ENCODE measurements at places on chromosomes 13 and 19. TPM values are rescaled to one million over a fixed set of nuclear protein-coding genes. Genes with fewer than 3 reads are reported as not detected.
A peak's percentile ranks its signal among the peaks of the same experiment; 100 is the strongest.

- peak; percentile 20 for DNase-seq
Measured at GRCh38 chr13:68810660-68811059, 1297.0 kb upstream of the ATXN8OS start.

DNA sequence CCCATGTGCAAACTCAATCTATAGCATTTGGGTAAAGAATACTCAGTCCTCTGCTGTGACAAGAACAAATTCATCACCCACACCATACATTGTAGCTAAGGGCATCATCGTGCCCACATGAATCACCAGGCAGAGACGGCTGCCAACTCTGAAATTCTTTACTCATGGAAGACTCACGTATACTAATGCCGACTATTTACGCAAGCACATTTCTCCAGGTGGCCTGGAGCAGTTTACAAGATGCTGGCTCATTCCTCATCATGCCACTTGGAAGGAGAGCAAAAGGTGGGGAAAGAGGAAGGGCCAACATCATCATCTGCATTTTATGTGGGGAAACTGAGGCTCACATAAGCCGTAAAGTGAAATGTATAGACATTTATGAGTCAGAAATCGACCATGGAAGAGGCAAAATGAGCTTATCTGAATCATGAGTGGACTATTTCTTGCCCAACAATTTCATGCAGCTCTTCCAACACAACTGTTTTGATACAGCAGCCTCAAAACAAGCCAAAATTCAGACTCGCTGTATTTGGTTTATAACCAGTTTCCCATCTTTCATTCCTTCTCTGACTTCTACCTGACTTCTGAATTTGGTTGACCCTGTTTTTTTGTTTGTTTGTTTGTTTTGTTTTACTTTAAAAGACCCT is 213.9 kb upstream of the SERP2 start:
- DNase-seq: no peak

DNA sequence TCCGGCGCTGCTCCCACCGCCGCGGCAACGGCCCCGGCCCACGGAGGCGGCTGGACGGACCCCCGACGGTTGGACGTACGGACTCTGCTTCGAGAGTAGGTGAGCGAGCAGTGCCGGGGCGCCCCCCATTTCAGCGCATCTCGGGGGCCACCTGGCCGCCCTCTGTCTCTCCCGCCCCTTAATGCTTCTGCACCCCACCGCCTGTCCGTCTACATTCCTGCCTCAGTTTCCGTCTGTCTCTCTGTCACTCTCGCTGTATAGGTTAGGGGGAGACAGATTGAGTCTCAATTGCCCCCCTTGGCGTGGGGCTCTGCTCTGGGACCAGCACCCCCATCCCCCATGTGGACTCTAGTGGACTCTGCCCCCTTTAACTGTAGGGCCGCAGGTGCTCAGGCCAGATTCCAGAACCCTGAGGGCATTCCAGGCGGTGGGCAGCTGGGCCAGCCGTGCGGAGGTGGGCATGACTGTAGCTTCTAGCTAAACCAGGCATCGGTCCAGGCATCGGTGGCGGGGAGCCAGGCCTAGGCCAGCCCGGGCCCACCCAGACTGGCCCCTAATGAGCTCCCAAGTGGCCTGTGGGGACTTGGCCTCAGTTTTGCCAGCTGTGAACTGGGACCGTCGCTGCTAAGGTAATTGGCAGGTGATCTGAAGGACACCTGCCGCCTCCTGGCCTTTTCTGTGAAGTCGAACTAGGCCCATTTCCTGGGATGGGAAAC is 373 bp downstream of the TNFAIP8L1 start:
- DNase-seq: no peak

DNA sequence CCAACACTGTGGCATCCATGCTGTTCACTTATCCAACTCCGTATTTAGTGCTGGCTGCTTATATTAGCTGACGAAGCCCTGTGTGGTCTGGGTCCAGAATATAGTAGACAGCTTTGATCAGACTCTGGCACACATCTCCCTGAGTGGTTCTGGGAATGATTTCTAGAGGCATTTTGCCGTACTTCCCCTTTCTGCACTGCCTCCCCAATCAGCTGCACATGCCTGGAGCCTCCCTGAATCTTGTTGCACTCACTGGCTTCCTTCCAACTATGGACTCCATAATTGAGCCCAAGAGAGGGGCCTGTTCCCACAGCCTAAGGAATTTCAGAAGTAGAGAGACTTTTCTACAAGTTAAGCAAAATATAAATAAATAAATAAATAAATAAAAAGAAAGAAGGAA is 30.4 kb upstream of the PCDH8 start:
- DNase-seq: peak; percentile 55

DNA sequence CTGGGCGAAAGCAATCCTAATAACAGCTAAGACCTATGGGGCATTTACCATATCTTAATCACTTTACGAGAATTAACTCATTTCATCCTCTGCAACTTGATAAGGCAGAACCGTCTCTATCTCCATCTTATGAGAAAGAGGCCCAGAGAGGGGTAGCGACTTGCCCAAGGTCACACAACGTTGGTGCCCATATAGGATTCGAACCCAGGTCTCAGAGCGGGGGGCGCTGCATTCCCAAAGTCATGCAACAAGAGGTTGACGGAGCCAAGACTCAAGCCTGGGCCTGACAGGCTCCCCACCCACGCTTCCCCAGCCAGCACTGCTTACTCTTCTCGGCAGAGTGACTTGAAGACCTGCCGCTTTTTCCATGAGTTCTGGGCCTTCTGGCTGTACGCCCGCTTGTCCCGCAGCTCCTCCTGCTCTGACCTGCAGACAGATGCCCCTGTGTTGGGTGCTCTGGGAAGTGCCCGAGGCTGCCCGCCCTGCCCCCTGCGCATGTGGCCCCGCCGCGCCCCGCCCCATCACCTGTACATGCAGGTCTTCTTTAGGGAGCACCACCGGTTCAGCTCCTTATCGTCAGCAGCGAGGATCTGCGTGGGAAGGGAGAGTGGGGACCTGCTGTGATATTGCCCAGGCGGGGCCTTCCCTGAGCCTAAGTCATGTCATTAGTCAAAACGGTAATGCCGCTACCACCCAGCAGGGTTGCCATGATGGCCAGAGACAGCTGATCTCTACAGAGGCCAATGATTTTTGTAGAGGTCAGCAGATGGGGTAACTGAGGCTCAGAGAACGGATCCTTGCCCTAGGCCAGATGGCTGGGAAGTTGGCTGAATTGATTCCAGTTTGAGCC is 10.8 kb downstream of the KRI1 start:
- DNase-seq: no peak

- DNase-seq: peak; percentile 63
Measured at GRCh38 chr13:94712812-94713560, 641 bp upstream of the SOX21 start.

GRCh38 chr13:33352526-33352925 is 67.0 kb upstream of the STARD13 start:
- DNase-seq: no peak

- peak; percentile 99 for DNase-seq
Measured at GRCh38 chr13:49443704-49444523, at the start of the genes CAB39L and SETDB2. Gene CAB39L (minus strand): TSS chr13:49444064. CDS start chr13:49382910, 61,154 bp downstream. Gene SETDB2 (plus strand): TSS chr13:49444274. CDS start chr13:49451894, 7,620 bp downstream.

DNA sequence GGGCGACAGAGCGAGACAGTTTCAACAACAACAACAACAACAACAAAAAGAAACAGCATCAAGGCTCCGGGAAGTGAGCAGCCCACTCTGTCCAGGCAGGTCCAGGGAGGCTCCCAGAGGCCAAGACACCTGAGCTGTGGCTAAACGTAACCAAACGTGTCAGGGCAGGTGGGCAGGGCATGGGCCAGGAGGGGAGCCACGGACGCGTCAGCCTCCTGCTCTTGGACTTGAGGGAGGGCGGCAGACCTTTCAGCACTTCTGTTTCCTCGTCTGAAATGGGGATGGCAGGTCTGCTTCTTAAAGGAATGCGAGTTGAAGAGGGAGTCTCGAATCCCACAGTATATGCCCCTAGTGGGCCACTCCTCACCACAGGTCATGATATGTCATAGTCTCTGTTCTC is 53.8 kb downstream of the MYO9B start:
- DNase-seq: no peak

The ZNF69 gene
- 27.9 TPM for total RNA-seq

The CABP5 gene
- total RNA-seq: 11.8 TPM

The CADM4 gene
- 2.9 TPM for total RNA-seq

The PROZ gene
- 3.1 TPM for total RNA-seq

The LILRA1 gene
- total RNA-seq: 1.4 TPM

The PSG5 gene
- 18.8 TPM for total RNA-seq
